ENCODE measurements at places on chromosomes 4 and X.

- no peak for DNase-seq
Measured at GRCh38 chr4:71599578-71599977, 184.3 kb downstream of the GC start.

DNA sequence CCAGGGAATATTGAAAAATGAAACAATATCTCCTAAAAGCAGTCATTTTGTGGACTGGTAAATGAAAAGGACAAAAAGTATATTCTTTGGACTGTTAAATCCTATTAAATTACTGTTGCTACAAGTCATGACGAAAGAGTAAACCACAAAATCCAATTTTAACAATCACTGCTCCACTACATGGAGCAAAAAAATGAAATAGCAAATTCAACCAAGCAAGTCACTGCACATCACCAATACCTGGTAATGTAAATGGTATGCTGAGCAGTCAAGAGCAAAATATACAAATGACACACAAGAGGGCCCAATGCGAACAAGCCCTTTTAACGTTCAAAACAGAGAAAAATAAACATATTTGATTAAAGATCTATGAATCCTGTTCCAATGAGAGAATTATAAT lies 126.2 kb downstream of the KLHL13 start:
- DNase-seq: no peak

GRCh38 chr4:165175879-165176278 lies 31.5 kb upstream of the KLHL2 start:
- DNase-seq: no peak

DNA sequence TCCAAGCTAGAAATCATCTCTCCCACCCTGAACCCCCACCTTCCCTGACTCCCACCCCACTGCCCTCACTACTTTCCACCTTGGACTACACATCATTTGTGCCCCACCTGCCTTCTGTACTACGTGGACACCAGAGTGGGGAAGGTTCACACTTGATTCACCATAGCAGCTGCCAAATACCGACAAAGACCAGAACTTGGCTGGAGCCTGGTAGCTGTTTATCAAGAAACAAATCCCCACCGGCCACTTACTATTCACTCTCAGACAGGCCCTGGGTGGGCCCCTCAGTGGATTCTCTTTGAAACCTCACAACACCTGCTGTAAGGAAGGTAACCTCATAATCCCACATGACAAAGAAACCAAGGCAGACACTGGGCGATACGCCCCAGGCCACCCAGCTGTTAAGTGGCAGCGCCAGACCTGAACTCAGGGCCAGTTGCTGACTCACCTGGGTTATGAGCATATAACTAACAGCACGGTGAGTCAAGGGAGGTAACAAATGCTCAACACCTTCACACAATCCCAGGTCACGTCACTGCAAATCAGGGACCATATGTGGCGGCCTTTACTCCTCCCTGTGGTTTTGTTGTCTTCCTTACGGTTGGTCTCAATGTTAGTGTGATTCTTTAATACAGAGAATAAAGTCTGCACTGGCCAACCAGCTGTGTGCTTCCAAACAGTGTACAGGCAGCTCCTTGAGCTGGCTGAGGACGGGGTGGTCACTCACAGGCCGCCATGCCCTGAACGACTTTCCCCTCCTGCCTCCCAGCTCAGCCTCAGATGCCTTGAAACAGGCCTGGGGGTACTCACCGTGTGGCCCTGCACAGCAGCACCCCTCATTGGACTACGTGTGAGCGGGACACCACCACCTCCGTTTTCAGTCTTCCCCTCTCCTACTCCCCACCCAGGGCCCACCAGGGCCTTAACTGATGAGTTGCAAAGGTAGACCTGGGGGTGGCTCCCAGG lies 7.5 kb downstream of the WDR1 start:
- DNase-seq: no peak

DNA sequence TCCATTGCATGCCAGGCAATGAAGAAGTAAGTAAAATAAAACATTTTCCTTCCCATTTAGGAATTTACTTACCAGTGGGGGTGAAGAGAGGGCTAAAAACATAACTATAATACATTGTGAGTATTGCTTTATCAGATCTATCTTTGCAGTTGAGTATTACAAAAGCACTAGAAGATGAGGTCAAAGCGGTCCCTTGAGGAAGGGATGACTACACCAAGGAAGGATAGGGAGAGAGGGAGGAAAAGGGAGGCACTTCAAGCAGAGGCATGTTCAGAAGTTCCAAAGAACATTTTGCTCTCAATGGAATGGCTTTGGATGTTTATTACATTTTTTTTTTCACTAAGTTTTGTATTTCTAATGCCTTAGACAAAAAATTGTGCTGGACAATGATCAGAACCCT lies 127.8 kb downstream of the TET2 start:
- no peak for DNase-seq

GRCh38 chrX:121009764-121010163 lies 24.2 kb upstream of the CT47A1 start:
- no peak for DNase-seq

DNA sequence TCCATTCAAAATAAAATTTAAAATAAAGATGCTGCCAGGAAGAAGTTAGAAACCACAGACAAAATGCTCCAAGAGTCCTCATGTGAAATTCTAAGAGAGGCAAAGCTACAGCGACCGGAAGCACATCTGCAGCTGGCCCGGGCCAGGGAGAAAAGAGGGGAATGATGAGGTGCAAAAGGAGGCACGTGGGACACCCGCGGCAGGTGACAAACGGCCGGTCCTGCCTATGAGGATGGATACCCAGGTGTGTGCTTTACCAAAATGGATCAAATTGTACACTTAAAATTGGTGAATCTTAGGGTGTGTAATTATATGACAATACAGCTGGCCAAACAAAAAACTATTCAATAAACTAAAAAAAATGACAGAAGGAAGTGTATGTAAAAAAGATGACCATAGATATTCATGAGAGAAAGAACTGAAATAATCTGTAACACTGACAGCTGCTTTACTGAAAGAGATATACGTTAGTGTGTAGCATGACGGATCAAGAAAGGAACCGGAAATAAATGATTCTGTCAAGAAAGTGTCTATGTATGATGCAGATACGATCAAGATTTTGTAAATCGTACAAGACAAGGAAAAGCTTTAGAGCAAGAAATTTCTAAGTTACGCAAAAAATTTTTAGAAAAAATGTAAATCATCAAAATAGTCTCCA lies 29.5 kb downstream of the PPP2R3B start:
- DNase-seq: no peak

- no peak for DNase-seq
Measured at GRCh38 chr4:61200916-61201526, 895 bp downstream of the ADGRL3 start.

- DNase-seq: no peak
Measured at GRCh38 chr4:141730805-141731204, 94.4 kb downstream of the IL15 start.

DNA sequence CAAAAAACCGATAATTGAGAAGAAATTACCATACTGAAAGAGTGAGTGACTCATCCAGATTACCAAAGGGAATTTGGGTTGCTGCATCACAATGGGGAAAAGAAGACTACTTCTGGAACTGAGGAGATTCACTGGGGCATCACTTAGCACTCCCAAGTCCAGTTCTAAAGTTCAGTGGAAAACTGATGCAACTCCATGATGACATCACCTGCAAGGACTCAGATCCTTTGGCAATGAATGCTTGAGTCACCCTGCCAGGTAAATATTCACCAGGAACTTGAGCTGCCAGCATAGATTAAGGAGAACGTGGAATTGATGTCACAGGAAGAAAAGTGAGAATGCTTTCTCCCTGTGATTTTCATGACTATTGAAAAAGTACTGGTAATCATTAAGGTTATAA lies 32.0 kb upstream of the SMIM10L2A start:
- no peak for DNase-seq

GRCh38 chrX:32780109-32780508 lies 431.2 kb downstream of the DMD start:
- DNase-seq: no peak

DNA sequence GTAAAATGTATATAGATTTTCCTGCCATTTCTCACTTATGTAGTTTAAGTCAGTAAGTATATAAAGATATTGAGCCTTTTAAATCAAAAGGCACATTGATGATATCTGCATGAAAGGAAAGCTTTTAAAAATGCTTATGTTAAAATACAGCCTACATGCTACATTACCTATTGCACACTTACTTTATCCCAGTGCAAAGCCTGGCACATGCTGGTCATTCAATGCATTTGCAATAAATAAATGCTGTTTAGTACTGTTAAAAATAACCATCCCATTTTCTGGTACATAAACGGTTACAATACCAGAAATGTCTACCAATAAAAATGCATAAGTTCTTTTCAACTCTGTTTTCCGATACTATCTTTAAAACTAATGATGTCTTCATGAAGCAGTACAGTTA lies 22.1 kb upstream of the SPATA4 start:
- DNase-seq: no peak

DNA sequence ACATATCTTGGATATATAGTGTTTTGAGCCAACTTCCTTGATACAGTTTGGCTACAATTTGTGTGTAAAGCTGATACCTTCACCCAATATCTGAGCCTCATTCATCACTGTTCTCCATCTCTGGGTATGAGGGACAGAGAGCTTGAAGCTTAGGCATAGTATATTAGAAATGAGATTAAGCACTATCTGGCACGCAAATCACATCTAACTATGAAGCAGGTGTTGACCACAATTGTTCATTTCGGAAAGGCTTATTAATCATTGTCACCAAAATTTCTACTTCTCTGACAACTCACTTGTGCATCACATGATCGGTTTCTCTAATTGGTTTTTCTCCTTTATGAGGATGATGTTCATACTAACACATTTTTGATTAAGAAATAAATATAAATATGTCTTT lies 2.1 kb upstream of the POF1B start:
- no peak for DNase-seq

- DNase-seq: no peak
Measured at GRCh38 chr4:129346036-129346435, 250.1 kb downstream of the C4orf33 start.

DNA sequence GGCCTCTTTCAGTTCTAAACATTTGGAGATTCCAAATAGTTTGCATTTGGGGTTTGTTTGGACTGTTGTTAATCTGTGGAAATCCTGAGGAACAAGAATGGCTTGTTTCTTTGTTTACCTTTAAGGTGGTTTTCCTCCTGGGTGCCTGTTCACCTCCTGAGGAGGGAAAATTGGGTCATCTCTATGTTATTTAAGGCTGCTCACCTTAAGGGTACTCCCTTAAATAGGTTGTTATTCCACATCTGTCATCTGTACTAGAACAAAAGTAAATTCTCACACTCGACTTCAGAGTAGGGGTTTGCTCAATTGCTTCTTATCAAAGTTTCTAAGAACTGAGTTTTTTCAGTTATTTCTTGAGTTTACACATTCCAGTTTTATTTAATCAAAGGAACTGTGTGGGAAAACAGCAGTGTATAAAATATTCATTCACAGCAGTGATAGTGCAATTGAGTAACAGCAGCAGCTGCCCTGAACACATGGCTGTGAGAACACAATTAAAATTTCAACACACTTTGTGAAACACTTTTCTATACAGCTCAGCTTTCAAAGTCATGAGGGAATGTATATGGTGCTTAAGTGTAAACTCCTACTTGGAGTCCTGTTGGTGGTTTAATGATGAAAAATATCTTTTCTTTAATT lies 238.5 kb upstream of the PGRMC2 start:
- no peak for DNase-seq

DNA sequence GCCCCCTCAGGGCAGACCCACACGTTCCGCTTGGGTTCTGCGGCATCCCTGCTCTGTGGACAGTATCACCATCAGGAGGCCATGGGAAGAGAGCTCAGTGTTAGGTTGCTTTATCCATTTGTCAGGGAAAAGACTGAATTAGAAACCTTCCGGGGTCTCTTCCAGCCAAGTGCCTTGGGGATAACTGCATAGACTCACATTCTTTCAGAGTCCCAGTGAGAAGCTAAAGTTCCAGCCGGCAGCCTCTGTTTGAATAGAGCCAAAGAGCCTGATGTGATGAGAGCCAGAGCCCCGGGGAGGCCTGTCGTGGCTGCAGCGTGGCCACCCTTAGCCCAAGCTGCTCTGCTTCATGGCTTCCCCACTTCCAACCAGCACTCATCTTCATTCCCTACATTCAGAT lies 85.2 kb downstream of the FHDC1 start:
- DNase-seq: no peak

- no peak for DNase-seq
Measured at GRCh38 chr4:56648021-56648823, 32.9 kb downstream of the HOPX start.

- peak; percentile 67 for DNase-seq
Measured at GRCh38 chr4:53899586-53900270, 164.7 kb downstream of the CHIC2 start.

DNA sequence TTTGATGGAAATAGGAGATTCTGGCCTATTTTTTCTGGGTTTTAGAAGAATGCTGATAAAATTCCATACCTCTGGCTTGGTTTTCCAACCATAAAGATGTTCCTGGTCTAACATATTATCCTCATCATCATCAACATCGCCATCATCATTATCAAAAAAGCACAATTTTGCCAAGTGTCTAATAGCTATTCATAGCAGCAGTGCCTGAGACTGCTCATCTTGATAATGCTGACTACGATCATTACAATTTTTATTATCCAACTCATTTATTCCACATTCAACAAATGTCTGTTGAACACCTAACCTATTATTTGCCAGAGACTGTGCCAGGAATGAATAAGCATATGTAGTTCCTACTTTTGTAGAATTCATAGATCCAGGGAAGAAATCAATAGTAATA lies 303.5 kb upstream of the GATB start:
- no peak for DNase-seq

- no peak for DNase-seq
Measured at GRCh38 chrX:132837126-132837525, 121.3 kb downstream of the HS6ST2 start.

DNA sequence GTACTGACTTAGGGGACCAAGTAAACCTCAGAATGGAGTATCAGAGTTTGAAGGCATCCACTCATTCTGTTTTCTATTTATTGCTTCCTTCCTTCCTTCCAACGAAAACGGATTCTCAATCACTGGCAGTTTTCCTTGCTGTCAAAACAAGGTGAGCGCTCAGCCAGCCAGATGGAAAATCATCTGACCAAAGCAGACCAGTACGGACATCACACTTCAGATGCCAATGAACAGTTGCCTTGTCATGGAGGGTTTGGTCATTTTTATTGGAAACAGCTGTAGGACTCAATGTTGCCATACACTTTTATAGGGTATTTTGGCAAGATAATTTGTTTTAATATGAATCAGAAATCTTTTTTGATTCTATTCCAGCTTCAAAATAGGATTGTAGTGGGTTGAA lies 16.6 kb downstream of the GEMIN8 start:
- DNase-seq: no peak

DNA sequence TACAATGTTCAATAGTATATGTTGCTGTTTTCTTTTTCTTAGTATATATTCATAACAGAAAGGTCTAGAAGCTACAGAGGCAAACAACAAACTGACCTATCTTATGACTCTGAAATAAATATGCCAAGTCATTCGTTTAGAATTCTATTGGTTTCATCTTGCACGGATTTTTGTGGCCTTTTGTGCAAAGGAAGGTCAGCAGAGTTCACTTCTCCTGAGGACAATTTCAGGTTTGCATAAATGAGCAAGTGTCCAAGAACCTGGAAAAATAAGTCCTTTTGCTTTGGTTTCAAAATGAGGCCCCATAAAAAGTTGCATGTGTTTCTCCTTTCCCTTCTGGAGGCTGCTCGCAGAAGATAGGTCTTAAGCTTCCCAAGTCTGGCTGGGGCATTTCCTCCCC lies 156.9 kb downstream of the APBB2 start:
- no peak for DNase-seq

Measured in smooth muscle cell of the brain vasculature (primary cell).